ENCODE measurements at places on chromosomes 7 and 10.
A peak's percentile ranks its signal among the peaks of the same experiment; 100 is the strongest.

- no peak for DNase-seq
These were observed 15.9 kb downstream of the FAM149B1 start for GRCh38 chr10:73183667-73184281.

DNA sequence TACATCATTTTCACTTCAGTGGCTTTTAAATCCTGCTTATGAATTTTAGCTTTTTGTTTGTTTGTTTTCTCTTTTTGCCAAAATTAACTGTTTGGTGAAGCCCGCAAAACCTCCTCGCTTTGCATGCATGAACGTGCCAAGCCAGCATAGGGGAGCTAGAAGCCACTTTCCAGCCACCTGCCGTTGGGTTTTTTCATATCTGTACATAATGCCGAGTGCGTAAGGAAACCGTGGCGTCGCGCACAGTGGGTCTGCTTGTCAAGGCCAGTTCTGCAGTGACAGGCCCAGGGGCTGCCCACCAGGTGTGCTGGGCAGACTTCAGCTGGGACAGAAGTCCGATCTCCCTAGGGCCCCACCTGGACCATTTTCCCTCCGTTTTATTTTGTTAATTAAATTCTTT is 41.1 kb downstream of the WIPI2 start:
- no peak for DNase-seq

- DNase-seq = no peak
These were observed 20.0 kb downstream of the CAMK2G start for GRCh38 chr10:73854310-73854709.

DNA sequence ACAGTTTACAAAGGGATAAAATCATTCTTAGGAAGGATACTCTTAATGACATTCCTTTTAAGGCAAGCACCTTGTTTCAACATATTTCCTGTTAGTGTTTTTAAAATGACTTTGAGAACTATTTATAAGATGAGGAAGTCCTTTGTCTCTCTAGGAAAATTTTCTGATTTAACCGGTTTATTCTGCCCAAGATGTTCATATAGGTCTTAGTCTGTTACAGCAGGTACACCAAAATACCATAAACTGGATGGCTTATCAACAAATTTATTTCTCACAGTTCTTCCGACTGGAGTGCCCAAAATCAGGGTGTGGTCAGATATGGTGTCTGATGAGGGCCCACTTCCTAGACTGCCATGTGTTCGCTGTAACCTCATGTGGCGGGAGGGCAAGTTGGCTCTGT is 77.9 kb downstream of the GSAP start:
- DNase-seq = no peak

- DNase-seq = no peak
These were observed 298.2 kb downstream of the SORCS1 start for GRCh38 chr10:106866244-106866845.

GRCh38 chr7:111261496-111261895 is 170.6 kb downstream of the LRRN3 start:
- DNase-seq = no peak

DNA sequence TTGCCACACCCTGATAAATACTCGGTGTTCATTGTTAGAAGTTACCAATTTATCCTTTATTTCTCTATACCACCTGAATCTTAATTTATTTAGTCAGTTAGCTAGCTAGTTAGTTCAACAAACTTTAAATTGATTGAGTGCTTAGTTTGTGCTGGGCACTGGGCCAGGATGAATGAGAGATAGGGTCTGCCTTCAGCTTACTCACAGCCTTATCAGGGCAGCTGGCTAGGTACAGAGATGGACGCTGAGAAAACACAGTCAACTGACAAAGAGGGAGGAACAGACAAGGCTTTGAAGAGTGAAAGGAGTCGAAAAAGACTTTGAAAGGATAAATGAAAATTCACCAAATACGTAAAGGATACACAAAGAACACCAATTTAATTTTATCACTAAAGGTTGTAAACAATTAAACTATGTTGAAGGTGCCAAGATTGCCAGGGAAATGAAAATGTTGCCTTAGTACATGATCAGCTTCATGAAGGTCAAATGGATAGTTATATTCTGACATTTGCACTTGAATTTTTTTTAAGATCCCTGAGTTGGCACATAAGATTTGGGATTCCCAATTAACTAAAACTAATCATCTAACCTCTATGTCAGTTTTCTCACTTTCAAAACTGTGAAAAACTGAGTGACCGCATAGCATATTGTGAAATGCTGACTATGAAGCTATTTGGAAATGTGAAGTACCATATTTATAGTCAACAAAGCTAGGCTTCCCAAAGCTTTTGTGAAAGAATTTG is 2.1 kb downstream of the CAV2 start:
- DNase-seq = no peak

GRCh38 chr7:99209781-99210180 is 1.9 kb upstream of the KPNA7 start:
- no peak for DNase-seq

- no peak for DNase-seq
These were observed 33.1 kb downstream of the PPIF start for GRCh38 chr10:79380125-79380945.

- no peak for DNase-seq
These were observed 73.7 kb downstream of the GAD2 start for GRCh38 chr10:26290236-26290635.

- DNase-seq = no peak
These were observed 11.9 kb upstream of the OR6V1 start for GRCh38 chr7:143040209-143040715.

GRCh38 chr7:105429746-105430612 is 41.3 kb upstream of the SRPK2 start:
- DNase-seq = peak; percentile 56

DNA sequence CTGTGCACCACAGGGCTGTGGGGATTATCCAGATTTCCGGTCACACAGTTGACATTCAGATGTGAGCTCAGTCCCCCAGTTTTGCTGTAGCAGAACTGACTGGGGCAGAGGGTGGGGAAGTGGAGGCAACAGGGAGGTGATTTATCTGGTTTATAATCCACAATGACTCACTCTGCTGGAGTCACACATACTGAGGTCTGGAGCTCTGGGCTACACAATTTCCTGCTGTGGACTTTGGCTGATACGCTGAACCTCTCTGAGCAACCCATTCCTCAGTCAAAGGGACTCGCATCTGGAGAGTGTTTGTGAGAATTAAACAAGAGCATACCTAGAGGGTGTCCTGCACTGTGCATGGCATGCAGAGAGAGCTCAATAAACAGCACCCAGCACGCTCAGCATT is 64.8 kb upstream of the PLPP4 start:
- DNase-seq = no peak

DNA sequence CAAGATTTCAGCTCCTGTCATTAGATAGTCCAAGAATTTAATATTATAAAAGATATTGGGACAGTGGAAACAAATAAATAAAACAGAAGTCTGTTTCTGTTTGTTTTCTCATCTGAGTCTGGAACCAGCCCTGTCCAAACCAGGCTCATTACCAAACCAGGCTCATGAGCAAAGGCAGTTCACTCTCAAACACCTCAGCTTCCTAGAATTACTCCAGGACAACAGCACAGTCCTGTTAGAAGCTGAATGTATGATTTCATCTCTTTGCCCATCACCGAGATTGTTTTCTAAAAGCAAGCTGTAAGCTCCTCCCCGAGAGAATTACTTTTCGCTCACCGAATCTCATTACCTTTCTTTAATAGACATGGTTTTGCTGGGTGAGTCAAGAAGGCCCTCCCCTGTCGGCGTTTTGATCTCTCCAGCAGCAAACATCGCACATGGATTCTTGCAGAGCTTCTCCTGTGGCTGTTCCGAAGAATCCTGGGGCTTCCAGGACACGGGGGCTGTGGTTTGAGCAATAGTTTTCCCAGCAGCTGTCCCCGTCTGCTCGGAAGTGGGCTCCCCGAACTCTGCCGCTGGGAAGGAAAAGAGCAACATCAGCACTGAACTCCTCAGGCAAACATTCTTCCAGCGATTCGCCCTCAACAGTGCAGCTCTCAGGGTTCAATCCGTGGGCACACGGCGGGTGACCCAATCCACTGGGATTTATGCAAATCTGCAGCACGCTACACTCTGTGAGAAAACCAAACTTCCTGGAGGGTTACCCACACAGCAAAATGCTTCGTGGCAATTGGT is 112.5 kb downstream of the SVIL start:
- DNase-seq = no peak

DNA sequence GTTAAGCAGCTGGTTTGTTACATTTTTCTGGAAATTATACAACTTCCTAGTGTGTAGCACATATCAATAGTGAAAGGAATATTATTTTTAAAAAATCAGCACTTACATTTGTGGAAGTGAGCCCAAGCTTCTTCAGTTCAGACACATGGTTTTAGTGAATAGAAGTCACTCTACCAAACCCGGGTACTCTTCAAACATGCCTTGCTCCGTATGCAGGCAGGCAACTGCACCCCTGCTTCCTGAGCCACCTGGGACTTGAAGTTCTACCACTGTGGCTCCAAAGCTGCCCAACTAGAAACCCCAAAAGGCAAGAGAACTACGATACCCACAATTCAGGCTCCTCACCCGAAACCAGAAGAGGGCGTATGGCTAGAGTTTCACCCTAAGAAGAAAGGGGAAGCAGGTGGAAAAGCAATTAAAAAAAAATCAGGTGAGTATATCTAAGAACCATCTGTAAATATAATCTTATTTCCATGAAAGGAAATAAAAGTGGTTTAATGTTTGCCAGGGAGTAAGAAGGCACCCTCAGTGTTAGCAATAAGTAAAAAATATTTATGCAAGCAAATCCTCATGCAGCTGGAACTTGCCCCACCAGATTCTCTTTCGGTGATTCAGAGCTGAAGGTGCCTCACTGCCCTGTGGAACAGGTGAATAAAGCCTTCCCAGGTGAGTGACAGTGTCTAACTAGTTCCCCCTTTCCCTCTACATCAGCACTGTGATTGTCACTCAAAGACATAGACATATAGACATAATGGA is at the start of gene MACC1:
MACC1 (minus strand) TSS at position 192 of the 756 bp plus-strand sequence. CDS start 55,522 bp downstream, outside the sequence.
- peak; percentile 12 for DNase-seq

GRCh38 chr10:24556750-24557742 is 166.6 kb downstream of the ARHGAP21 start:
- DNase-seq = no peak

DNA sequence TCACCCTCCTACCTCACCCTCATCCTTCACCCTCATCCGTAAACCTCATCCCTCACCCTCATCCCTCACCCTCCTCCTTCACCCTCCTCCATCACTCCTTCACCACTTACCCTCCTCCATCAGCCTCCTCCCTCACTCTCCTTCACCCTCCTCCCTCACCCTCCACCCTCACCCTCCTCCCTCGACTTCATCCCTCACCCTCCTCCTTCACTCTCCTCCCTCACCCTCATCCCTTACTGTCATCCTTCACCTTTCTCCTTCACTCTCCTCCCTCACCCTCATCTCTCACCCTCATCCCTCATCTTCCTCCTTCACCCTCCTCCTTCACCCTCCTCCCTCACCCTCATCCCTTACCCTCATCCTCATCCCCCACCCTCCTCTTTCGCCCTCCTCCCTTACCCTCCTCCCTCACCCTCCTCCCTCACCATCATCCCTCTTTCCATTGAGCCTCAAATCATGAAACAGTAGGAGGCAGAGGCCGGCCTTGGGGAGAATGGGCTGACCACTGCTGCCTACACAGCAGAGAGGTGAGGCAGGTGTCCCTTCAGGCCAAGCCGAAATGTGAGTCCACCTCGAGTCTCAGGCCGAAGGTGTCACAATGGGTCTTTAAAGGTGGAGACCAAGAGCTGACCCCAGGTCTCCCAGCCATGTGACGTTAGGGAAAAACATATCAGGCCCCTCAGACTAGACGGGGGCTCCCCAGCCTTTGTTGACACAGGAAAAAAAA is 53.0 kb downstream of the PDGFA start:
- DNase-seq = no peak

DNA sequence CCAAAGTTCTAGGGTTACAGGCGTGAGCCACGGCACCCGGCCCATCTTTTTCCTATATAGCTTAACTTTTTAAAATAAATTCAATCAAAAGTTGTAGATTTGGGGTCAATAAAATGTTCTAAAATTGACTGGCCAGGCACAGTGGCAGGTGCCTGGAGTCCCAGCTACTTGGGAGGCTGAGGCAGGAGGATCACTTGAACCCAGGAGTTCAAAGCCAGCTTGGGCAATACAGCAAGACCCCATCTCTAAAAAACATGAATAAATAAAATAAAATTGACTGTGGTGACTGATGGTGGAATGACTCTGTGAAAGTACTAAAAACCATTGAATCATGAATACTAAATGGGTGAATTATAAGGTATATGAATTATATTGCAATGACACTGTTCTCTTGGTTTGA is 20.8 kb downstream of the P4HA1 start:
- no peak for DNase-seq

DNA sequence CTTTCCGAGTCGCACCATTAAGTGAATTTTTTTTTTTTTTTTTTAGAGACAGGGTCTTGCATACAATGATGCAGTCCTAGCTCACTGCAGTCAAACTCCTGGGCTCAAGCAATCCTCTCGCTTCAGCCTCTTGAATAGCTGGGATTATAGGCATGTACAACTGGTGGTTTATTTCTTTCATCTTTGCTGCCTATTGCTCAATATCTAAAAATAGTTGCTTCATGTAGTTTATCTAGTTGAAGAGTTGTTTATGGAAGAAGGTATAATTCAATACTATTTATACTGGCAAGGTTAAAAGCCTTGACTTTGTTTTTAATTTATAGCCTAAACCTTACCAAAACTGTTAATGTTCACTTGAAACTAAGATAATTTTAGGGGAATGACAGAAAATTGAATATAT is 66.9 kb downstream of the SEMA3D start:
- DNase-seq = no peak

Measured in CD4-positive, alpha-beta T cell treated with Interleukin-6 at 100 ng/mL for 8 hours (primary cell).